ENCODE measurements at places on chromosomes 6 and 20.

DNA sequence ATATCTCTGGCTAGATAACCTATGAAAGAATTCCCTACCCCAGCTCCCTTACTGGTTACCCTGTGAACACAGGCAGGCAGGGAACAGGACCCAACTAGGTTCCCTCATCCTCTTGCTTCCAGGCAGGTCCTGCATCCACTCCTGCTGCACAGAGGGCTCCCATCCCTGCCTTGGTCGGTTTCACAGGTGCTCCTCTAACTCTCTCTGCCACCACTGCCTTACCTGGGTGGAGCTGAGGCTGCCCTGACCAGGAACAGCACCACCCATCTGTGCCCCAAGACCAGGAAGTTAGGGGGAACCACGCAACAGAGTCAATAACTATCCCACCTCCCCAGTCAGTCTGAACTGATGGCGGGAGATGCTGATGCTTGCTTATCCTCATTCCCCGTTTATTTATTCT lies 37.0 kb upstream of the HLA-A start:
- DNase-seq = no peak

DNA sequence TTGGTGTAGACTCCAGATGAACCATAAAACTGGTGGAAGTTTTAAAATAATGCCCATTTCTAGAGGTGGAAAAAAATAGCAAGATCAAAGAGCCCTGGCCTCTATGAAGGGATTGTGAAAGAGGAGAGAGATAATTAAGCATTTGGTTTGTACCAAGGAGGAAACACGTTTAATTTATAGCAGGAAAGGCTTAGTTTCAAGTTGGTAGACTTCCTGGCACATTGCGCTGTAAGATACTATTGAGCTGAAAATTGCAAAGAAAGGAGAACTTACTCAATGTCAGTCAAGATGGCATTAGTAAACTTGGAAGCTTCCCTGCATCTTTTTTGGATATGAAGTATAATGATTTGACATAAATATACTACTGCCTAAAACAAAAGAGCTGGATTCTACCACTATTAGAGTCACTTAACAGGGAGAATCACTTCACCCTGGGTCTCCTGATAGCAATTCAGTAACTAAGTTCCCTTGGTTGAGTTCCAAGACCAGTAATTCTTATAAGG lies 24.4 kb downstream of the MARCKS start:
- DNase-seq = no peak

DNA sequence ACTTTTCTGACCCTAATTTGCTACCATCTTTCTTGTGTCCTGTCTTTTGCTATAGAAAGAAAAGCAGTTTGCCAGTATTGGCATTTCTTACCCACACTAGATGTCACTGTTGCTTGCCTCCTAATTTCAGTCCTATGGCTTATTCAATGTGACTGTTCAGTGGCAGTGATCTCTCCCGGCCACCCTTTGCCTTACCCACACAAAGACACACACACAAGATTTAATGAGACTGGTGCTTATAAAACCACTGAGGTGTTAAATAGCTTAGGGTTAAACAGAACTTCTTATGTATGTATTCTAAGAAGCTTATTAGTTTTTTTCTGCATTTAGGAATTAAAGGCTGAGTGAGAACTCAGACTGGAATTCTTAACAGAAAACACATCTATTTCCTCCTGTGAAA lies 233.6 kb upstream of the ASCC3 start:
- DNase-seq = peak; percentile 4

DNA sequence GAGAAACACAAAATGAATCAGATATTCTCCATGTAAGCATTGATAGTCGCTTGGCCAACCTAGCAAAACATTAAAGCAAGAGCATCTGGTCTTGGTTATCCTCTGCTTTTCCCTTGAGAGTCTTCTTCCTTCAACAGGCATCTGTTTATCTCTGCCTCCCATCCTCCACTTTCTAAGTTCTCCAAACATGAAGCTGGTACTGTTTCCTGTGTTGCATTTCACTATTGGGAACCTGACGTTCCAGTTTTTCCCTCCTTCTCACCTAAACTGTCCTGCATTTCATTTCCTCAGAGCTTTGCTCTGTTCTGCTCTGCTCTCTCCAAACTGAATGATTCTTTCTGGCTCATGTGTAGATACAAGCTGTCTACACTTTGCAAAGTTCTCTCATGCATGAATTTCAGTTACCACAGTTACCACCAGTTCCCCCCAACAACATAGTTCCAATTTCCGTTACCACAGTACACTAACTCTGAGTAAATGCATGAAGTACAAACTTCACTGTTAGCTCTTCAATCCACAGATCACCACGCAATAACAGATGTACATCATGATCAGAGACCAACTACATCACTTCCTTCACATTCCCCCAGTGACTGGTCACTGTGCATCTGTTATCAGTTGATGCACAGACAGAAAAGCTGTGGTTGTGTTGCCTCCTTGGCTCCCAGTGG lies 86.7 kb upstream of the F13A1 start:
- no peak for DNase-seq

- no peak for DNase-seq
Measured at GRCh38 chr6:87588756-87589407, 905 bp downstream of the RARS2 start.

DNA sequence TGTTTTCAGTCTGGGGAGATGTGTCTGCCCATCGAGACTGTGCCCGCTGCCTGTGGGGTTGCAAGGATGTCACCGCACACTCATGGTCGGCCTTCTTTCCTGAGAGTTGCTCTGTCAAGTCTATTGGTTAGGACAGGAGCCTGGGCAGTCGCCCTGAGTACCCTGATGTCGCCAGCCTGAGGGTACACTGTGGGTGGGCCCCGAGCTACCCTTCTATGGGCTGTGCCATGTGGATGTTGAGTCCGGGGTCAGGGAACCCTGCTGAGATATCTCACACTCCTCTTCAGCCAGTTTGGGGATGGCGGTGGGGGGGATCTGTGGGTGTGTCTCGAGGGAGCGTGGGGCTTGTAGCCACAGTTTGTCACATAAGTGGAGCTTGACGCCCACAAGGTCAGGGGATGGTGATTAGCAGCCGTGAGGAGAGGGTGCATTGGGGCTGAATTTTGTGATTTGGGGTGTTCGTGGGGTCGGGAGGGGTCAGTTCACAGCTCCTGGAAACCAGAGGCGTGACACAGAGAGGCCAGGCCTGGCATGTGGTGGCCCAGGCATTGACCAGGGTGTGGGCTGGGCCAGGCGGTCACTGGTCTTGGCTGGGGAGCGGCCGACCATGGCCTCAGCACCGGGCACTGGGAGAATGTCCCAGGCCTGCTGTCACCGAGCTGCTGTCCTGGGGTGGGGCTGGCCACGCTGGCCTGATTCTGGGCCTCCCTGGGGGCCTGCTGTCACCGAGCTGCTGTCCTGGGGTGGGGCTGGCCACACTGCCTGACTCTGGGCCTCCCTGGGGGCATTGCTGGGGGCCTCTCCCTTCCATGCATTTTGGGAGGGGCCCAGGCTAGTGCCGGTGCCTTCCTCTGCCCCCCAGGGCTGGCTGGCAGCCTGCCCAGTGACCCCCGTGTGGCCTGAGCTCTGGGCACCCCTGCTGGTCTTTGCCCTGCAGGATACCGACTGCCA lies 1.6 kb upstream of the NPBWR2 start:
- no peak for DNase-seq

GRCh38 chr20:533526-533925 lies 10.1 kb downstream of the CSNK2A1 start:
- no peak for DNase-seq

GRCh38 chr6:127732927-127733326 lies 156.0 kb downstream of the C6orf58 start:
- DNase-seq = no peak

DNA sequence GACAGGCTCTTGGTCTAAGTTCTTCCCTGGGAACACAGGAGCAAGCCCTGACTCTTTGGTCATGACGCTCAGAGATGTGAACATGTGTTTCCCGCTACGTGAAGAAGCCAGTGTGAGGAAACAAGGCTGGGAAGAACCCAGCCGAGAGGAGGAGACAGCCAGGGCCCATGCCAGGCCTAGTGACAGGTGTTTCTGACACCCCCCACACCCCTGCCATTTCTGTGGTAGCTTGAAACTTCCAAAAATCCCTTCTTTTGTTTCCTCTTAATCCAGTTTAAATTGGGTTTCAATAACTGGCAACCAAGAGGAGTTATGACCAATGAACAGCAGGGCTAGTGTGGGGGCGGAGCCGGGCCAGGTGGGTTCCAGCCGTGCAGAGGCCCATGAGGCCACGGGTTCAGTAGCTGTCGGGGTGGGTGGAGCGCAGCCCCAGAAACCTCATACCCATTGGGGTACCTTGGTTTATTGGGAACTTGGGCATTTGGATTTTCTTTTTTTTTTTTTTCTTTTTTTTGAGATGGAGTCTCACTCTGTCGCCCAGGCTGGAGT lies 33.5 kb downstream of the WRNIP1 start:
- no peak for DNase-seq

DNA sequence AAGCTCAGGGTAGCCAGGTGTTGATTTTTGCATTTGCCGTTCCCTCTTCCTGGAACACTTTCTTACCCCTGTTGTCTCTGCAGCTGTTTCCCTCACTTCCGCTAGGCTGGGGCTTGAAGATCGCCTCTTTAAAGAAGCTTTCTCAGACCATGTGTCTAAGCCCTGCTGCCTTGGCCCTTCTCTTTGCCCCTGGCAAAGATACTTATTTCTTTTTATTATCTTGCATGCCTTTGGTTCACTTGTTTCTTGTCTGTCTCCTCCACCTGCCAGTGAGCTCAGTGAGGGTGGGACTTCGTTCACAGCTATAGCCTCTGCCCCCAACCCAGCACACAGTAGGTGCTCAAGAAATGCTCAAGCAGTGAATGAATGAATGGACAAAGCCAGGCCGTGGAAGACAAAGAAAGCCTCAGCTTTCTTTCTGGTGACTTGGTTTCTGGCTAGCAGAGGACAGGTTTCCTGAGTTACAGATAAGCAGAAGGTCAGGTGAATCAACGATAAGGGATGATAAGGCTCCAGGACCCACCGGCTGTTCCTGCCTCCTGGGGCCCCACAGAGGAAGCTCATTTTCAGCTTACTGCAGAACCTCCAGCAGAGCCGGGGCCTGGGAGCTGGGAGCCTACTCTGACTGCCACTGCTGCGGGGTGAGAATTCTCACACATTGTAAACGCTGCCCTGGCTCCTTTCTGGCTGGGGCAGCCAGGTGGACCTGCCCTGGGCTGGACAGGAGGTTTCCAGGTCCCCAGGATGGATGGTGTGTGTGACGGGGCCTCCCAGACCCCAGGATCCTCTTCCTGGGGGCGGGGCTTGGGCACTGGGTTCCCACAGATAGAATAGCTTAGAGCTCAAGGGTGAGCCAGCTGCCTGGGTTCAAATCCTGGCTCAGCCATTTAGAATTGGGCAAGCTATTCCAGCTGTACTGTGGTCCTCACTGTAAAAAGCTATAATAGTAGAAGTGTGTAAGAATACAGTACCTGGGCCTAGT lies 29.8 kb downstream of the SNAI1 start:
- no peak for DNase-seq

DNA sequence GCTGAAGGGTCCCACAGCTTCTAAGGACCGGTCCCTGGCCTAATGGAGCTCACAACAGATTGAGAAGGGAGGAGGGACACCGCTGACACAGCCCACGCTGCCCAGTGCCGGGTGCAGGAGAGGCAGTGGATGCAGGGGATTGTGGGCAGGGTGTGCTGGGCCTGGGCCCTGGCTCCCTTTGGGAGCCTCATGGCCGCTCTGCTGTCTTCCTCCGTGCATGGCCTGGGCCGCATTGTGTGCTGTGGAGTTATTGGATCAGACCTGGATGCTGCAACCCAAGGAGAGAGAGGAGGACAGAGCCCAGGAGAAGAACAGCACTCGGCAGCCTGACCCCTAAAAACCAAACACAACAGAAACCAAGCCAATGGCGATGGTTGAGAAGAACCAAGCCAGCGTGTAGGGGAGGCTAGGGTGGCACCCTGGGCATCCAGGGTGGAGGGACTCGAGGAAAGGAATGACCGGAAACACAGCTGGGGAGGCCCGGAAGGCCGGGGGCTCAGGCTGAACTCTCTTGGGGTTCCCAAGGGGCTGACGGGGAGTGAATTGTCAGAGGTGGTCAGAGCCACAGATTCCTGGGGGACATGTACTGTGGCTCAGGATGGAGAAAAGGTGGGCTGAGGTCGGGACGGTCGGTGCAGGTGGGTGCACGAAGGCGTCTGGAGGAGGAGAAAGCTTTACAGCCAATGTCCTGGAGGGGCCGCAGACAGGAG lies 41.0 kb downstream of the ERMARD start:
- DNase-seq = no peak

Data from DMS79 (cell line).